ENCODE measurements at places on chromosomes 6 and 20.

DNA sequence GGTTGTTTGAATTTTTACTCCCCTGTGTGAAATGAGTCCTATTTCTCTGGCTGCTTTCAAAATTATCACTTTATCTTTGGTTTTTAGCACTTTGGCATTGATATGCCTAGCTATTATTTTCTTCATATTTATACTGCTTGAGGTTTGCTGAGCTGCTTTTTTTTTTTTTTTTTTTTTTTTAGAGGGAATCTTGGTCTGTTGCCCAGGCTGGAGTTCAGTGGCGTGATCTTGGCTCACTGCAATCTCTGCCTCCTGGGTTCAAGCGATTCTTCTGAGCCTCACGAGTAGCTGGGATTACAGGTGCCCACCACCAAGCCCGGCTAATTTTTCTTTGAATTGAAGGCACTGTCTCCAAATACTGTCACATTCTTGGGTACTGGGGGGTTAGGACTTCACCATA is 40.6 kb downstream of the STXBP5 start:
- no peak for DNase-seq

DNA sequence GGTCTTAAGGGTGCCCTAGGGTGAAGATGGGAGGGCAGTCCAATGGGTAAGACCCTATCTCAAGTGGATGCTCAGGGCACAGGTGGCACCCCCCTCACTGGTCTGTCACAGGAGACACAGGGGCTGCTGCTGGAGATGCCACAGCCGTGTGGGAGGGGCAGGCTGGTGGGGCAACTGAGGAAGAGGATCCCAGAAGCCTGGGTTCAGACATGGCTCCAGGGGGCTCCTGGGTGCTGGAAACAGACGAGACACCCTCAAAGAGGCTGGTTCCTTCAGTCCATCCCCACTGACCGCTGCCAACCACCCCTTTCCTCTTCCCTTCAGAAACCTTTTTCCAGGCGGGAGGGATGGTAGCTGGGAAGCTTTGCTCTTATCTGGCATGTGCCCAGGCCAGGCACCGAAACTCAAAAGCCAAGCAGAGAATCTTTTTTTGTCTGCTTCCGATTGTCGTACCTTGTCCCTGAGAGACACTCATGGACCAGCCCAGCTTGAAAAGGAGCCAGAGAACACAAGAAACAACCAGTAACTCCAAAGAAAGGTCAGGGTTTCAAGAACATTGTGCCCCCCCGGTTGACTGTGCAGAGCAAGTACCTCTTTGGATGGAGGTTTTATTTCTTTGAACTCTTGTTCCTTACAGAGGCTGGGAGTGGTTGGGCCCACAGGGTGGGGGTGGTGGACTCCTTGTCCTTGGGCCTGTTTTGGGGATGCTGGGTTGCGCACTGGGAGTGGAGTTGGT is 28.5 kb upstream of the EMILIN3 start:
- DNase-seq, result no peak

DNA sequence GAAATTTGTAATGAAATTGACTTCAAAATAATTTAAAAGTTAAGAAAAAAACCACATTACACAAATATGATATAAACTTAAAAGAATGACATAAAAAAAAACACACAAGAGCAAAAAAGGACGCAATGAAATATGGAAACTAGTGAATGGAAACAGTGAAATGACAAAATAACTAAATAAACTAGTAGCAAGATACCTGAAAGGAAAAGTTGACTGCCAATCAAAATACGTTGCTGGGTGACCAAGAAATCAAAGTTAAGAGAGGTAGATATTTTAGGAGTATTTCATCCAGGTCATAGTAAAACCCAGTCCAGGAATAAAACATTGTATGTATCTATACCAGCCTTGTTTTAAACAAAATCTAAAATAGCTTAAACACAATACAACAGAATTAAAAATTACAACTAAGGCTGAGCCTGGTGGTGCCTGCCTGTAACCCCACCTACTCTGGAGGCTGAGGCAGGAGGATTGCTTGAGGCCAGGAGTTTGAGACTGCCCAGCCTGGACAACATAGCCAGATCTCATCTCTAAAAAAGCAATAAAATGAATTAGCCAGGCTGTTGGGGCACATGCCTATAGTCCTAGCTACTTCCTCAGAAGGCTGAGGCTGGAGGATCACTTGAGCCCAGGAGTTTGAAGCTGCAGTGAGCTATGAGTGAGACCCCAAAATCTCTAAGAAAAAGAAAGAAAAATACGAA is 22.0 kb downstream of the C6orf15 start:
- DNase-seq, result no peak

DNA sequence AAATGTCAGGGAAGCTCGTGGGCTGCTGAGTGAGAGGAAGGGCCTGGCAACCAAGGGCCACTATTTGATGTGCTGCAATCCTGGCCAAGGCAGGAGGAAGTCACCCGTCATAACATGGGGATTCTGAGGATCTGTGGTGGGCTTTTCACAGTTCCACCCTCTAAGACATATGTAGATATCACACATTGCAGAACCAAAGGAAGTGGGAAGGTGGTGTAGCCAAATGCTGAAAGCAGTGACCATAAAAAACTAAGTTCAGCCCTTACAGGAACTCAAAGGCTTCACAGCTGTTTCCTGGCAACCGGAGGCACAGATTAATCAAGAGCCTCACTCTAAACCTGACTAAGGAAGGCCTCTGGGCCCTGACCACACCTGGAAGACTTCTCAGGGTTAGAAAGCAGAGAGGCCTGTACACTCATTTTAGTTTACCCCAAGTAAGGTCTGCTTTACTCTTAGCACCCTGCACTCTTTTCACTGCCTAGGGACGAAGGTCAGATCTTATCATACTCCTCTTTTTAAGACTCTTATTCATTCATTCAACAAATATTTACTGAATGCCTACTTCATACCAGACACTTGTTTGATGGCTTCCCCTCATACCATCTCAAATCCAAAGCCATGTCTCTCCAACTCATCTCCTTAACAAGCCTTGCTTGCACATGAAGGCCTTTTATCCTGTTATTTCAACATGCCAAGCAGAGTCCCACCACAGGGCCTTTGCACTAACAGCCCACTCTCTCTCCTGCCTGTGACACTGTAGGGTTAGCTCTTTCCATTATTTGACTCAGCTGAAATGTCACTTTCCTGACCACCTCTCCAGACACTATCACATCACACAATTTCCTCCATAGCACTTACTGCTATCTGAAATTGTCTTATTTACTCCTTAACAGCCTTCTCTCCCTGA is 2.6 kb downstream of the UBE2V1 start:
- DNase-seq, result peak; percentile 52

- DNase-seq, result no peak
These were observed 166.0 kb downstream of the PDSS2 start for GRCh38 chr6:107293350-107293749.

DNA sequence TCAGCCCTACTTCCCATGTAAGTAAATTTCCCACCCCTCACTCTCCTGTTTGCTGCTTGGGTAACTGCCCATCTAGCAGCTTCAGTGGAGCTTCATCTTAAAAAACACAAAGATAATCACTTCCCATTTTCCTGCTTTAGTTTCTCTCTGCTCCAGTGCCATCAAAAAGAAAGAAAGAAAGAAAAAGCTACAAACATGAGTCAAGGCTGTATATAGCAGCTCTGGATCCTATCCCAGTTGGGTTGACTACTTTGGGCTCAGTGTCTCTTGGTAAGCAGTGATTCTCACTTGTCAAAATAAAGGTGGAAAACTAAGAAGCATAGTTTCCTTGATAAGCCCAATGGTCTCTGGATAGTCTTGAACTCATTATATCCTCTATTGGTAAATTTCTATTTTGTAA is 48.7 kb upstream of the SRPK1 start:
- no peak for DNase-seq

- DNase-seq, result no peak
These were observed 26.9 kb downstream of the BFSP1 start for GRCh38 chr20:17504066-17504897.

GRCh38 chr6:168438783-168439520 is 2.0 kb upstream of the SMOC2 start:
- DNase-seq, result no peak

GRCh38 chr20:21511850-21512633 is 1.8 kb downstream of the NKX2-2 start:
- no peak for DNase-seq

DNA sequence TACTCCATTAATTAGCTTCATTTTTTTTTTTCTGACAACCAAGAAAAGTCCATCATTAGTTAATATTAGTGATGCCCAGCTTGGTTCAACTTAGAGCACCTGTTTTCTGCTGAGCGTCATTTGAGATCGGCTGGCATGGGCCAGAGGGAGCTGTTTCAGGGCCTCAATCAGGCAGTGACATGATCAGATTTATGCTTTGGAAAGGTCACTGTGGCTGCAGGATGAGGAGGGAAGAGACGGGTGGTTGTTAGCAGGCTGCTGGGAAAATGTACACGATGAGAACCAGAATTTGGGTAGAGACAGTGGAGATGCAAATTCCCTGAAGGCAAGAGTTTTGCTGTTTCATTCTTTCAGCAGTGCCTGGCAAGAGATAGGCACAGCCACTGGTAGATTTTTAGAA is 4.4 kb upstream of the STX16 start:
- no peak for DNase-seq

DNA sequence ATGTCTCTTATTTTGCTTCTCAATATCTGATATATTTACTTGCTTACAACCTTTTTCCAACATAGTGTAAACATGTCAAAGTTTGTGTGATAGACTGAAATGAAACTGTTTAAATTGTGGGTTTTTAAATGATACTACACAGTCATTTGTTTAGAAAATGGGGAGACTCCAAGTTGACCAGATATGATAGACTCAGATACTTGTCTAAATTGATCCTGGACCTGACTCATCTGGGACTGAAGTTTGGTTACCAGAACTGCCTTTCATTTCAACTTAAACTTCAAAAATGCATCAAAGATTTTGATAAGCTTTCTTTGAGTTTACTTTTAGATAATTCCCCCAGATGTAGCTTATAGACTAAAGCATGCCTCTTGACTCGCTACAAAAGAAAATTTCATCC is 27.0 kb upstream of the PRL start:
- DNase-seq, result no peak

- peak; percentile 44 for DNase-seq
These were observed 74.1 kb upstream of the TCF21 start for GRCh38 chr6:133814797-133815196.

GRCh38 chr6:131134980-131135243 is 355 bp upstream of the AKAP7 start:
- no peak for DNase-seq

- DNase-seq, result no peak
These were observed 196.5 kb downstream of the BACH2 start for GRCh38 chr6:90100059-90100665.

DNA sequence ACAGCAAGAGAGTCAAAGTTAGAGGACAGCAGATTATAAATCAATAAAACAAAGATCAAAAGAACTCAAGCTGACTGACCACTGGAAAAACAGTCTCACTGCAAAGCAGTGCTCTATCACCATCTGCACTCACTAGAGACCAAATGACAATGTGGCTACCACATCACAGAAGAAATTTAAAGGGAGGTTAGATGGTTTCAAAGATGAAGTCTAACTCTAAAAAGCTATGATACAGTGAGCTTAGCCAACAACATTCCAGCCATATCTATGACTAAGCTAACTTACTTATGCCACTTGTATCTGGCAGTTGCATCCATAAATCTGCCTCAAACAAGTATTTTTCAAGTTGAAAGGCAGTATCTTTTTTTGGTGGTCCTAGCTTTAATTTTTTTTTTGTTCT is 68.6 kb downstream of the ARHGAP18 start:
- peak; percentile 61 for DNase-seq

- no peak for DNase-seq
These were observed 145.1 kb downstream of the CLIC5 start for GRCh38 chr6:45870531-45870930.

DNA sequence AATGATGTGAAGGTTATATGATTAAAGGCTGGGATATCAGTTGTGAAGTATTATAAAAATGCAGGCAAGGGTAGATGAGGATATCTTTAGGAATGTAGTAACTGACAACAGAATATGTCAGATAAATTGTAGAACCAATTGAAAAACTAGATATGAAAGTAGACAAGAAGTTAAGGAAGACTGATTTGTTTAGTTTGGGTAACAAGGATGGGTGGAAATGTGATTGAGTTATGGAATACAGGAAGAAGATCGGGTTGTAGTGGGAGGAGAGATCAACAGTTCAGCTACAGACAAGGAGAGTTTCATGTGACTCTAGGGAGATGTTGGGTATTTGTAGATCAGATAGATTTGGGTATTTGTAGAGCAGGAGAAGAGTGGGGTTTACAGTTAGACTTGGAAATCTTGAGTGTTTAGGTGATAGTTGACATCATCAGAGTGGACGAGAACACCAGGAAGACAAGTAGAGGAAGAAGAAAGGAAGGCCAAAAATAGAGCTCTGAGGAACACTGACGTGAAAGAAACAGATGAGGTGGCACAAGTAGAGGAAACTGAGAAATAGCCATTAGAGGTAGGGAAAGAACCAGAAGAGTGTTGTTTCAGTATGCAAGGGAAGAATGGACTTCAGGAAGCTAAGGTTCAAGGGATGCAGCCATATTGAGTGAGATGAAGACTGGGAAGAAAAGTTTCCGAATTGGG is 12.1 kb upstream of the TSPYL1 start:
- no peak for DNase-seq

DNA sequence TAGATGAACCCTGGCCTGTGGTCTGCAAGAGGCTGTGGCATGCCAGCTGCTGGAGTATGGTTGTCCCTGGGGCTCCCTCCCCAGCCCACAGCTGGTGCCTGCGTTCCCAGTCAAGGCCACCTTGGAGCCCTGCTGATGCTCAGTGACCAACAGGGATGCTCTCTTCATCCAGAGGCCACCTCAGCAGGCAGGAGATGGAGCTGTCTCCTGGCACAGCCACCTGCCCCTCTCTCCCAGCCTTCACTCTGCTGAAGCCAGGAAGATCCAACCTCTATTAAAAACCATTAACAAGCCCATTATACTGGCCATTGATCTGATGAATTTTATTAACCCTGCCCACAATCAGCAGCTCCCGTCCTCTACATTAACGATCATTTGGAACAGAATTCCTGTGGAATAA is 40.4 kb downstream of the ADTRP start:
- DNase-seq, result no peak

DNA sequence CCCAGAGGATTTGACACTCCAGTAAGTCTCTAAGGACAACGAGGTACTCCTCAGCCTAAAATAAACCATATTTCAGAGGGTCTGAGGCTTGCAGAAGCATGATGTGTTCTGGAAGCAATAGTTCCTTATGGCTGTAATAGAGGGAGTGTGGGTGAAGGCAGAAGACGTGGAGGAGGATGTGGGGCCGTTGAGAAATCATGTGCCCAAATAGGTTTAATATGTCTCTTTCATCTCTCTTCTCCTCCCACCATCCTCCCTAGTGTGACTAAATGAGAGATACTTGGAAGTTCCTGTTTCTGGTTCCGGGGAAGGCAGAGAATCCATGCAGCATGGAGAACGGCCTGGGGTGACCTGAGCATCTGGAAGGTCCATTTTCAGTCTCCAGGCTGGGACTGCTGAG is 174.0 kb upstream of the RSPO3 start:
- no peak for DNase-seq

DNA sequence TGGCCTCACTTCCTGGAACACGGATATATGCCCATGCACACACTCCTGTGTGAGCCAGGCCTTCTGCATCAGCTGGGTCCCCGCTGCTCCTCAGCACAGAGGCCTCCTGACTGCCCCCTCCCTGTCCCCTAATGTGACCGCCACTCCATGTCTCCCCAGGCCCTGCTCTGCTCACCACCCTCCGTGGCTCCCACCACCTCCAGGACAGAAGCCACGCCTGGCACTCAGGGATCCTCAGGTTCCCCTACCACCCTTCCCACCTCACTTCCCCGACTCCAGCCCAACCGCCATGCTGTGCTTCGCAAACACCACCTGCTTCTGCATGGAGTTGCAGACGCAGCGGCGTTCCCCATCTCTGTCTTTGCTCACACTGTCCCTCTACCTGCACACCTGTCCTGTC is 4.3 kb upstream of the SRC start:
- no peak for DNase-seq

GRCh38 chr6:111996144-111996865 is 57.6 kb upstream of the CCN6 start:
- no peak for DNase-seq
